ENCODE measurements at places on chromosomes 12 and 14.

GRCh38 chr12:54603872-54604271, 15.4 kb upstream of the PPP1R1A start:
- no peak for DNase-seq

DNA sequence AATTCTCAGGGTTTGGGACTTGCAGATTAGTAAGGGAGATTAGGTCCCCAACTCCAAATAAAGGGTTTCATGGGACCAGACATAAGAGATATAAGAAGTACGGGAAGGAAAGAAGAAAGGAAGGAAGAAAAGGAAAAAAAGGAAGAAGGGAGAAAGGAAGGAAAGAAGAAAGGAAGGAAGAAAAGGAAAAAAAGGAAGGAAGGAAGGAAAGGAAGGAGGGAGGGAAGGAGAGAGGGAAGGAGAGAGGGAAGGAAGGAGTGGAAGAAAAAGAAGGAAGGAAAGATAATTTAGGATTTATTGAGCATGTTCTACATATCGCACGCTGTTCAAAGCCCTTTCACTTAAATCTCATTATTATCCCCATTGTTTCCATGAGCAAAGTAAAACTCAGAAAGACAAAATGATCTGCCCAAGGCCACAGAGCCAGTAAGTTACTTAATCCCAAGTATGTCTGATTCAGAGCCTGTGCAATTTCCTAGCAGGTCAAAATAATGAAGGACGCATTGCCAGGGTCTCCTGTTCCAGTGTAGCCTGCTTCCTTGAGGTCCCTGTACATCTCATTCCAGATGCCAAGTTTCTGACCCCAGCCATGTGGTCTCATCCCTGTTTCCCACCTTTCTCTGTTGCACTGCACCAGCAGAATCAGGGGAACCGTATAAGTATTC, 3.9 kb upstream of the HDAC7 start:
- no peak for DNase-seq

DNA sequence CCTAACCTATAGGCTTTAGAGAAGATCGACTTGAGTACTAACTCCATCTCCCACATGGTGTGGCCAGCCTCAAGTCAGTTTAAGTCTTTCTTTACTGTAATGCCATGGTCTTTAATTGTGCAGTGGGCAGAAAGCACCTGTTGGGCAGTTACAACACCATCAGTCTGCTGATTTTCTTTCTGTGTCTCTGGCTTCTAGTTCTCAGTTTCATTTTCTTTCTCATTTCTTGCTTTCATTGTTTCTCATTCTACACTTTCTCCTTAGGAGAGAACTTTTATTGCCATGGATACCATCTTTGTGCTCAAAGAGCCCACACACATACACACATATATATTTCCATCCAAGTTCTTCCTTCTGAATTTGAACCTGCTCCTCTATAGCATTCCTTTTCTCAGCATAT, 96.1 kb upstream of the SLC16A7 start:
- DNase-seq: no peak

DNA sequence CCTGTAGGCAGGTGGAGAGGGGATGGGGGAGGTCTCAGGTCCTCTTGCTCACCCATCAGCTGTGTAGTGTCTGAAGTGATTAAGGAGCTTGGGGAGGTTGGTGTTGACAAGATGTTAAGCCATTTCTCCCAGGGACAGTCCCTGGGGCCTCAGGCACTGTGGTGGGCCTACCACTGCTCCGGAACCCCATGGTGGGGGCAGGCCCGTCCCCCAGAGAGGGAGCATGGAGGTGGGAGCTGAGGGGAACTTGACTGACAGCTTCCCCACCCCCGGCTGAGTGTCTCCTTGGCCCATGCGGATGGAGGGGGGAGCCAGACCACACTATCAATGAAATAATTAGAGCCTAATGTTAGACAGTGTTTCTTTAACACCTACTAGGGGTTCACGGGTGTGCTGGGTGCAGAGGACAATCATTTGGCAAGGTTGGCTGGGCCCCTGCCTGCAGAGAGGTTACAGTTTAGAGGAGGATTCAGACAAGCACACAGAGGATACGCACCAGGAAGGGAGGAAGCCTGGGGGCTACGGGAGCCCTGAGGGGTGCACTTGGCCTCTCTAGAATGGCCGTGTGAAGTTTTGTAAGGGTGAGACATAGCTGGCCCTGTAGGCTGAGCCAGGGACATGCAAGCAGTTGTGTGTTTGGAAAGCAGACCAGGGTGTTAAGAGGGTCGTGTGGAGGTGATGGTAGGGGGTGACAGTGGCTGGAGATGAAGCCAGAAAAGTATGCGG, 19.3 kb upstream of the KRT80 start:
- no peak for DNase-seq

- DNase-seq: no peak
Measured at GRCh38 chr12:8906266-8907180, 7.8 kb upstream of the PHC1 start.

GRCh38 chr12:105214148-105214547, 21.8 kb downstream of the APPL2 start:
- DNase-seq: no peak

DNA sequence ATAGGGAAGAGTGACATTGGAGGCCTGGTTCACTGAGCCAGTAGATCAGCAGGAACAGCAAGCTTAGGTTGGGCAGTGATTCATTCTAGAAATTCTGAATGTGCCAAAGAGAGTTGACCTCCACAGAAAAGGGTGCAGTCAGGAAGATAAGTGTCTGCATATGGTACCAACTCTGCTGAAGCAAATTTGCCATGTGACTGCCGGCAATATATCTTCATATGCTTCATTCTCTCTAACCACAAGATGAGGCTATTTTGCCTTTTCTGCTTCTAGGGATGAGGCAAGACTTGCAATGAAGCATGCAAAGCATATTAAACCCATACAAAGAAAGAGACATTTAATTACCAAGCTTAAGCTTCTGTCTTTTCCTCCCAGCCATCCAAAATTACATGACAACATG, 13.6 kb downstream of the CCDC198 start:
- DNase-seq: no peak

GRCh38 chr12:45666816-45667215, 62.7 kb upstream of the ARID2 start:
- no peak for DNase-seq

DNA sequence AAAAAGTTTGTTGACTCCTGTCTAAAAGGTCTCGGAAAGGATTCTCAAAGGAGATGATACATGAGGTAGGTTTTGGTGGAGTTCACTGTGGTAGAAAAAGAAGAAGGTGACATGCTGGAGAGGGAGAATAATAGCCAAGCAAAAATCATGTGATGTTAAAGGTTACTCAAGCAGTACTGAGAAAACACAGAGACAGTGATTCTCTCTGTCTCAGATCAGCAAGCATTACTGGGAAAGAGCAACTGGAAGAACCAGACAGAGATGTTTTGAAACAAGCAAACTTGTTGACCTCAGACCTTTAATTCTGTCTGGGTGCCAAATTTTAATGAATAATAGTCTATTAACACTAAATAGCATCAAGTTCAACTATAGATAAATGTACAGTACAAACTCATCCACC, 183.5 kb upstream of the PLEKHG7 start:
- no peak for DNase-seq

DNA sequence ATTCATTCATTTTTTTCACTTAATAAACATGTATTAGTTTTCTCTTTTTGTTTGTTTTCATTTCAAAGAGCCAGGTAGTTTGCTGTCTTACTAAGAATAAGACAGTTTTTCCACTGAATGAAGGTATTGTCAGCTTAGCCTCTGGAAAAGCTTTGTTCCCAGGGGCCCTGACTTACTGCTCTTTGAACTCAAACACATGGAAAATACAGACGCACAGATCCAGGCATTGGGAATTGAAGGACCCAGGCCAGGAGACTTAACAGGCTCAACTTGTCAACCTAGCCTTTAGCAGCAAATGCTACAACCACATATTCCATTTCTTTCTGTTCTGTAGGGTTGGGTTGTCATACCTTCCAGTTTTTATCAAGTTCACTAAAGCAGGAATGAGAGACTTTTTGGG, 38.5 kb upstream of the SLCO1C1 start:
- no peak for DNase-seq

DNA sequence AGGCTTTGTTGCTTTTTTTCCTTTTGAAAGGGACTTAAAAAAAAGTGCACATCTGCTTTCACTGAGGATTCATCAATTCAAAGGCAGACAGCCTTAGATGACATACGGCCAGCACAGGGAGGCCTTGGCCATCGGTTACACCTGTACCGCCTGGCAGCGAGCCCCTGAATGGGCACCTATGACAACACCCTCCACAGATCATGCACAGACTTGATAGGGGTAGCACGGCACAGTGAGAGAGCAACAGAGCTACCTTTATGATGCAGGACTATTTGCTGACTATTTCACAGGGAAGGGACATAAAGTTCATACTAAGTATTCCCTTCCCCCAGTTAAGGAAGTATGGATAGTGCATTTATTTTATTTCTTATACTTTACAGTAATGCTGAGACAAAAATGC, 137.9 kb upstream of the ARID2 start:
- DNase-seq: no peak

GRCh38 chr12:10397296-10397695, 7.5 kb upstream of the KLRK1 start:
- no peak for DNase-seq

- DNase-seq: no peak
Measured at GRCh38 chr12:68227356-68227755, 1.7 kb upstream of the IL26 start.

DNA sequence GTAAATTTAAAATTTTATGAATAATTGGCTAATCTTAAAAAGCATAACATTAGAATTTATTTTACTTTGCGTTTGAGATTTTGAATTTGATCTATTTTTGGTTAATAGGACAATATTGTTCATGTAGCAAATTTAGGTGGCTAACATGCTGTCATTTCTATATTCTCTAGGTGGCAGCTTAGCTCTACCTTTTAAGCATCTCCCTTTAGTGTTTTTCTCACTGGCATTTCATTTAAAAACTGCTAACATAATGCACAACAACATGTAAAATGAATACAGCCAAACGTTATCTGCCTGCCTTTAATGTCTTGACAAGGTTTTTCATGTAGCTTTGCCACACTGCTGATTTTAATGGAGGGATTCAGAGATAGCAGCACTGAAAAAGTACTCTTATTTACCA, 272.4 kb upstream of the FBXO33 start:
- no peak for DNase-seq

DNA sequence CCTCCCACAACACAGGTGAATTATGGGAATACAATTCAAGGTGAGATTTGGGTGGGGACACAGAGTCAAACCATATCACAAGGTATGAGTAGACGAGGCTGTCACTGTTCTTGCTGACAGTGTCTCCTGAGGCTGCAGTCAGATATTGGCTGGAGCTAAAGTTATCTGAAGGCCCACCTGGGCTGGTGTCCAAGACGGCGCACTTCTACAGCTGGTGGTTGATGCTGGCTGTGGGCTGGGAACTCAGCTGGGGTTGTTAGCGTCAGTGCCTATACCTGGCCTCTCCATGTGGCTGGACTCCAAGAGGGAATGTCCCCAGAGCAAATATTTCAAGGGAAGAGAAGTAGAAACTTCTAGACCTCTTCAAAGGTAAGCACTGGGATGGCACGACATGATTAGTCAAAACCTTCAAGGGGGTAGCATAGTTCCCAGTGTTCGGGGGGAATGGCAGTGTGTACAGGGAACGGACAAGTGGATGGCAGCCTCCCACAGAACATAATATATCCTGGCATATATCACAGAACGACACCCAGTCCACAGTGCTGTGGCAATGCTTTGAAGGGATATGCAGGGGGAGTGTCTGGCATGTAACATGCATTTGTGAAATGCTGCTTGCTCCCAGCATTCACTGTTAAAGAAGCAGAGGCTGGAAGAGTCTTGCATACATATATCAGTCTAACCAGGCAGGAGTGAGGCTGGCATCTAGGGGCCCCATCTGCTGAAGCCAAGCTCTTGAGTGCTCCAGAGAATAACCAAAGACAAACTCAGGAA, 126.7 kb upstream of the RFLNA start:
- no peak for DNase-seq

GRCh38 chr14:22549324-22549962, 39.6 kb downstream of the DAD1 start:
- DNase-seq: no peak

- DNase-seq: peak; percentile 9
Measured at GRCh38 chr12:81450920-81451739, 308.0 kb downstream of the PPFIA2 start.

DNA sequence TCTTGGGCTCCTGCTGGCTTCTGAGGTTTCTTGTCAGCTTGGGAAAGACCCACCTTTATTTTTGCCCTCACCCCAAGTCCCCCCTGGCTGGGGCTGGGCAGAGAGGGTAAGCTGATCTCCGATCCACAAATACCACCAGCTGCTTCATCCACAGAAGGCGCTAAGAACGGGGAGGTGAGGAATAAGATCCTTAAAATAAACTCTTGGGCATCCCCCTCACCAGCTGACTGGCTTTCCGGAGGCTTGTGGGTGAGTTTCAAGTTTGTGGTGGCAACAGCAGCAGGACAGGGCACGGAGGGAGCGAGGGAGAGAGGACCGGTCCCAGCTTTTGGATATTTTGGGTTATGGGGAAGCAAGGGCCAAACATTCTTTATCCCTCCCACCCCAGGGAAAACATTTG, 20.8 kb upstream of the HSPB8 start:
- DNase-seq: no peak

DNA sequence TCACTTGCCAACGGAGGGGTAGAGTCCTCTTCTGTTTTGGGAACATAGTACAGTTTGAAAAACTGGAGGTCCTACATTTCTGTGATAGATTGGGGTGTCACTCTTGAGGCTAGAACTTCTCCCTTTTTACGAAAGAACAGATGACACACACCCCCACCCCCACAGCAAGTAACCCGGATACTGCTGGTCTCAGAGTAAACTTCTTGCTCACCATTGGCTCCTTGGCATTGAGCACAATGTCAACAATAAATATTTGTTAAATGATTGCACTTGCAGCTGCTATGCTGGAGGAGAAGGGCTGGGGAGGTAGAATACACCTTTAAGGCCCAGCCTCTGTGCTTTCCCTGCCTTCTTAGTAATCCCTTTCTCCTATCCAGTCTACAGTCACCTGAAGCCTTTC, 149.8 kb downstream of the TGFB3 start:
- DNase-seq: no peak

- DNase-seq: no peak
Measured at GRCh38 chr12:52197371-52198231, 5.8 kb upstream of the KRT80 start.

DNA sequence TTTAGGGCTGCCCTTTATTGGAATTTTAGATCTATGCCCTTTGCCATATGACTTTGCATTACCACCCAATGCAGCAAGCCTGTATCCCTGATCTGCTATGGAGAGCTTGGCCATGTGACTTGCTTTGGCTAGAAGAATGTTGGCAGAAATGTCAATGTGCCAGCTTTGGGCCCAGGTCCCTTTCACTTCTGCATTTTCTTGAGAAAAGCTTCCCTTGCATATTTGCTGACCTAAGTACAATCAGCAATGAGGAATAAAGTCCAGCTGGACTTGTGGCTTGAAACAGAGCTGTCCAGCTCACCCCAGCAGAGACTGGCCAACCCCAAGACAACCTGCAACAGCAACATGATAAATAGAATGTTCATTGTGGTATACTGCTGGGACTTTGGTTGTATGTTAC, 135.9 kb downstream of the PAH start:
- DNase-seq: no peak

GRCh38 chr12:6464531-6464930, 5.9 kb downstream of the VAMP1 start:
- no peak for DNase-seq

GRCh38 chr12:31470459-31470858, 120.5 kb downstream of the DENND5B start:
- no peak for DNase-seq
